ENCODE measurements at places on chromosomes 1 and 21. TPM values are rescaled to one million over a fixed set of nuclear protein-coding genes. Genes with fewer than 3 reads are reported as not detected.

Gene CD244
- total RNA-seq: 0.12 TPM

Gene ZBTB8OS
- total RNA-seq: 38.5 TPM

- no peak for DNase-seq
Observed at GRCh38 chr1:243731301-243731891, 118.6 kb downstream of the AKT3 start.

- peak; percentile 26 for DNase-seq
Observed at GRCh38 chr1:45543581-45544417, 6.8 kb upstream of the AKR1A1 start.

Gene LCE2A
- total RNA-seq: not detected

DNA sequence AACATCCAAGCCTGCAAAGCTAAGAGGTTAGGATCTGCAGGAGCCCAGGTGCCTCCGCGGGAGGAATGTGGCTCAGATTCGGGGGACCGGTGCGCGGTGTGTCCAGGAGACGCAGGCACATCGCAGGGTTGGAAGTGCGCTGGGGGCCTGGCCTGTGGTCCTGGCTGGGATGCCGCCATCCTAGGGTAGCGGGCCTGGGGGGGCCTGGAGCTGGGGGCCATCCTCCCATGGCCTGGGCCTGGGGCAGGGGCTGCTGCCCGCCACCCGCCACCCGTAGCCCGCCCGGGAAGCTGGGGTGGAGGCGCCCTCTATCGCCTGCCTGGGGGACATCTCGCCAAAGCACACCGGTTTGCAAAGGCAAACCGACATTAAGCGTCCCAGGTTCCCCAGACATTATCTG, 170.6 kb upstream of the ARHGEF16 start:
- no peak for DNase-seq
